ENCODE measurements at places on chromosomes 3 and 15. TPM values are rescaled to one million over a fixed set of nuclear protein-coding genes. Genes with fewer than 3 reads are reported as not detected.

Gene P3H2
- total RNA-seq: 15.0 TPM

- ATAC-seq: no peak
Measured at GRCh38 chr3:3587647-3587972, 211.6 kb upstream of the LRRN1 start.

DNA sequence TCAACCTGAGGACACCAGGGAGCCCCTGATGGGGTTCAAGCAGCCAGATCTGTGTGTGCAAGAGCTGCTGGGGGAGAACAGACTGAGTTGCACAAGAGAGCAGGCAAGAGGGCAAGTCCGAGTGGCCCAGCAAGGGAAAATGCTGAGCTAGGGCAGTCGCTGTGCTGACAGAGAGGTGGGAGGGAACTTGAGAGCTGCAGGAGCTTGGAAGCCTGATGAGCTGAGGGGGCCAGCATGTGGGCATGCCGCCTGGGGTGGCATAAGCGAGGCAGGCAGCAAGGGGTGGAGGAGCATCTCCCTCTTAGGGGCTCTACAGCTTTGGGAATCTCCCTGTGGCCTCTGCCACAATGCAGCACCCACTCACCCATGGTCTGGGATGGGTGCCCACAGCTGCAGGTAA, 4.7 kb upstream of the CORO2B start:
- ATAC-seq: no peak

Gene CCDC80
- total RNA-seq: 13.2 TPM

DNA sequence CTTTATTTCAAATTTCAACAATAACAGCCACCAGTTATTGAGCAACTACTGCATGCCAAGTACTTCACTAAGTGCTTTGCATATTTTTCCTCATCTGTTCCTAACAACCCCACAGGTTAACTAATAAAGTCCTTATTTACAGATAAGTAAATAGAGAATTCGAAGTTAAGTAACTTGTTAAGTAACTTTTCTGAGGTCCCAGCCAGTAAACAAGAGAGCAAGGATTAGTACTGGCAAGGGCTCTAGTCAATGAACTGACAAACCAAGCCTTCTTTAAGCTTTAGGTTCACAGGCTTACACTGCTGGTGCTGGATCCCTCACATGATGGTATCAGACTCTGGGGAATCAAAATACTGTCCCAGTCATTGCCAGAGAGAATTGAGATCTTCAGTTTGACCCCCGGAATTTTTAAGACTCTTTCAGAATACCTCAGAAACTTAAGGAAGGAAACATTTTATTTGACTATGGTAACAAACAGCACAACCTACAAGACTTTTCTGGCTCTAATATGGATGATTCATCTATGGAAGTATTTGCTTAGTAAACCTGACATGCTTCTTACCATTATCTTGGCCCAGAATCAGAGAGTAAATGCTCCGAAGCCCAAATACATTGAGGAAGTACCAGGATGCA, 16.5 kb downstream of the EMC3 start:
- peak; percentile 87 for ATAC-seq

GRCh38 chr3:196901768-196902167, 34.0 kb downstream of the SENP5 start:
- no peak for ATAC-seq

DNA sequence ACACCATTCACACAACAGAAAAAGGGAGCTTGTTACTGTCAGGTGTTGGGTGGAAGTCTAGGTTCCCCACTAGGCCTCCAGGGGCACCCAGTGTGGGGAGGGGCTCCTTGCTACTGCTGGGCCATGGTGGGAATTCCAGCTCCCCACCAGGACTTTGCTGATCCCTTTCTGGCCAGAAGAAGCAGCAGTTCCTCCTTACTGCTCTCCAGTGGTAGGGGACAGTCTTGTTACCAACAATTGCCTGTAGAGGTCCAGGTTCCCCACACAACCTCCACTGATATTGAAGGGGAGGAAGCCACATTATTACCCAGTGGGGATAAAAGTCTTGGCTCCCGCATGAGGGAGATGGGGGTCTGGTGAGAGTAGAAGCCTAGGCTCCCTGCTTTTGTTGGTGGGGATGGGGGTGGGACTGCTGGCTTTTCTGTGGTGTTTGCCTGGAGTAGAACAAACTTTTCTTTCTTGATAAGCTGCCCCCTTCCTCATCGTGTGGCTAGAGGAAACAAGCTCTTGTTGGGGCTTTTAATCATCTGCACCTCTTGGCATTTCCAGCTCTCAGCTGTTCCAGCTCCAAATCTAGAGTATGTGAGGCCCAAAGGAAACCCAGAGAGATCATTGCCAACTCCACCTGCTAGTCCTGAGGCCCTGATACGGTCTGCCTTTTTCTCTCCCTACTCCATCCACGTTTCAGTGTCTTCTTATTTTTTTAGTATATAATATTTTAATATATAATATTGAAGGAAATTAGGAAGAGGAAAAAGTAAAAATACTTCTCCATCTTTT, 824.2 kb downstream of the AGBL1 start:
- ATAC-seq: no peak

Gene A4GNT
- not detected for total RNA-seq

GRCh38 chr15:98562331-98562937, 85.9 kb upstream of the IGF1R start:
- ATAC-seq: peak; percentile 88

- ATAC-seq: peak; percentile 50
Measured at GRCh38 chr3:141011232-141011996, 39.7 kb upstream of the SPSB4 start.

GRCh38 chr3:114554731-114555130, 260.9 kb downstream of the TIGIT start:
- ATAC-seq: no peak

Gene SERINC4
- 0.36 TPM for total RNA-seq

- ATAC-seq: peak; percentile 88
Measured at GRCh38 chr3:195352895-195353488, 82.0 kb upstream of the XXYLT1 start.

DNA sequence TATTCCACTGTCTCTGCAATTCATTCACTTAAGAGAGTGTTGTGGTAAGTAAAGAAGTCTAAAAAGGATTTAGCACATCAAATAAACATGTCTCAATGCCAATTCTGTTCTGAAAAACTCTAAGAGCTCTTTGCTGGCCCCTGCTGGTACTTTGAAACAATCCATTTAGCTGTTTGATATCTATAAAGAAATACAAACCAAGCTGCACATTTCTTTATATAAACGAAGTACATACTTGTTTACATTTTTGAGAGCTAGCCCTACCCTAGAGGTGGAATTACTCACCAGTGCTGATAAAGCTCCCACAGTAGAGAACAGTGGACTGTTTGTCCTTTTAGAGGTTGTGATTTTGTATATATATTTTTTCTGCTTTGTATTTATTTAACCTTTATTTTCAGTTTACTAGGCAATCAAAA, 75.5 kb downstream of the NEDD4 start:
- peak; percentile 42 for ATAC-seq

DNA sequence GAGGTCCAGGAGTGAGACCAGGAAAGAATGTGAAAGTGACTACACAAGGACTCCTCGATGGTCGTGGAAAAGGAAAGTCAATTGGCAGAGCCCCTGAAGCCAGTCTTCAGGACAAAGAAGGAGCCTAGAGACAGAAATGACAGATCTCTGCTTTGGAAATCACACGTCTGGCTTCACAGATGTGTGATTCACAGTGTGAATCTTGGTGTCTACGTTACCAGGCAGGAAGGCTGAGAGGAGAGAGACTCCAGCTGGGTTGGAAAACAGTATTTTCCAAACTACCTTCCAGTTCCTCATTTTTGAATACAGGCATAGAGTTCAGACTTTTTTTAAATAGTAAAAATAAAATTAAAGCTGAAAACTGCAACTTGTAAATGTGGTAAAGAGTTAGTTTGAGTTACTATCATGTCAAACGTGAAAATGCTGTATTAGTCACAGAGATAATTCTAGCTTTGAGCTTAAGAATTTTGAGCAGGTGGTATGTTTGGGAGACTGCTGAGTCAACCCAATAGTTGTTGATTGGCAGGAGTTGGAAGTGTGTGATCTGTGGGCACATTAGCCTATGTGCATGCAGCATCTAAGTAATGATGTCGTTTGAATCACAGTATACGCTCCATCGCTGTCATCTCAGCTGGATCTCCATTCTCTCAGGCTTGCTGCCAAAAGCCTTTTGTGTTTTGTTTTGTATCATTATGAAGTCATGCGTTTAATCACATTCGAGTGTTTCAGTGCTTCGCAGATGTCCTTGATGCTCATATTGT, 6.0 kb downstream of the CCR2 start:
- no peak for ATAC-seq

DNA sequence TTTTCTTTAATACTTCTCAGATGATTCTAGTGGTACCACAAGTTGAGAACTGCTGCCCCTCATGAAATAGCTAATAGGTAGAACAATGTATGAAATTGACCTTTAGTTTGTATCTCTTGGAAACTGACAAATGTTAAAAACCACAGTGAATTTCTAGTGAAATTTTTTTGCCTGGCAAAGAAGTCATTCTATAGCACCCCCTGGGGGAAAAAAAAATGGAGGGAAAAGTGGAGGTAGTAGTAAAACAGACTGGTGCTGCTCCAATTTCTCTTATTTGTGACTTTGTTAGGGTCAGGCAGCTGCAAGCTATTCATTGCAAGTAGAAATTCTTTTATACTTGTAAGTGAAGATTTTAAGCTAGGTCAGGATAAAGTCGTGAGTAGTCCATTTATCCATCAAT, 605.0 kb downstream of the NLGN1 start:
- no peak for ATAC-seq

Gene GSK3B
- 33.1 TPM for total RNA-seq

GRCh38 chr3:128849911-128850455, 29.4 kb upstream of the ACAD9 start:
- no peak for ATAC-seq

DNA sequence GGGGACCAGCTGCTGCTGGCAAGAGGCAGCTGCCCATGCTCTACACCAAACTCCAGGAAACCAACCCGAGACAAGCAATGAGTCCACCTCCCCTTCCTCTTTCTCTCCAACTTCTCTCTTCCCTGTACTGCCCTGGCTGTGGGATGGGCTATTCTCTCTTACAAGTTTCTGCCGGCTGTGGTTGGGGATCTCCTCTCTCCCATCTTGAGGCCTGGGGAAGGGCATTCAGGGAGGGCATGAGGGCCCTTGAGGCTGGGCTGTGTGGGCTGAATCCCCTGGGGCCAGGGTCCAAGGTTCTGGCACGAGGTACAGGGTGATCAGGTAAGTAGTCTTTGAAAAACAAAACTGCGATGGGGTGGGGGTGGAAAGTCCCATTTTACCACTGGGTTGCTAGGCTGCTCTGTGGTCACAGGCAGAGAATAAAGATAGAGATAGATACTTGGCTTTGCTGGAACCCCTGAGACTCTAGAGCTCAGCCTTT, 32.3 kb upstream of the CTSH start:
- ATAC-seq: no peak

DNA sequence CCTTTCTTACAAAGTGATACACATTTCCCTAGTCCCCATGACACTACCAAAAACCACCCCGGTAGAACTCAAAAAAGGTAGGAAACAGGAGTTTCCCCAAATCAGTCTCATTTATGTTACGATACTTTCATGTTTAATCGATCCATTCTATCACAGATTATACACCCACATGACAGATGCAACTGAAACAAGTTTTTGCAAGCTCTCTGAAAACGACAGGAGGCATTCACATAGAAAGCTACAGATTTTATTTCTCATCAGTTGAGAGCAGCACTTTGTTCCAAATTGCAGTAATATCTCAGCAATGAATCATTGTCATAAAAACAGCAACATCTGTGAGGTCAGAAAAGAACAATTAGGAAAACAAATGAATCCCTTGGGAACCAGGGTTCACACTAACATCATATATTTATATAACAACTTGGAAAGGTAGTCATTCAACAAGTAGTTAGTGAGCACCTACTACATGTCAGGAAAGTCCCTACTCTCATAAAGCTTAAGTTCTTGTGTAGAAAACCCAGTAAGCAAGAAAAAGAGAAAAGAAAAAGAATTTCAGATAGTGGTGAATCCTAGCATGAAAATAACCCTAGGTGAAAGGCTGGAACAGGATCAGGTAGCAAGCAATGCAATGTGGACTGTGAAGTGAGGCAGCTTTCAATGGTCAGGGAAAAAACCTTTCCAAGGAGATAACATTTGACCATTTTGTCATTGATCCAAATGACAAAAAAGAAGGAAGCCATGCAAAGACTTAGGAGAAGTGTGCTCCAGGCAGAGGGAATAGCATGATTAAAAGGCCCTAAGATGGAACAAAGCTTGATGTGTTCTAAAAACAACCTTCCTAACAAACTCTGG, 8.3 kb downstream of the PLD1 start:
- ATAC-seq: no peak

Gene GPR176
- 0.40 TPM for total RNA-seq

DNA sequence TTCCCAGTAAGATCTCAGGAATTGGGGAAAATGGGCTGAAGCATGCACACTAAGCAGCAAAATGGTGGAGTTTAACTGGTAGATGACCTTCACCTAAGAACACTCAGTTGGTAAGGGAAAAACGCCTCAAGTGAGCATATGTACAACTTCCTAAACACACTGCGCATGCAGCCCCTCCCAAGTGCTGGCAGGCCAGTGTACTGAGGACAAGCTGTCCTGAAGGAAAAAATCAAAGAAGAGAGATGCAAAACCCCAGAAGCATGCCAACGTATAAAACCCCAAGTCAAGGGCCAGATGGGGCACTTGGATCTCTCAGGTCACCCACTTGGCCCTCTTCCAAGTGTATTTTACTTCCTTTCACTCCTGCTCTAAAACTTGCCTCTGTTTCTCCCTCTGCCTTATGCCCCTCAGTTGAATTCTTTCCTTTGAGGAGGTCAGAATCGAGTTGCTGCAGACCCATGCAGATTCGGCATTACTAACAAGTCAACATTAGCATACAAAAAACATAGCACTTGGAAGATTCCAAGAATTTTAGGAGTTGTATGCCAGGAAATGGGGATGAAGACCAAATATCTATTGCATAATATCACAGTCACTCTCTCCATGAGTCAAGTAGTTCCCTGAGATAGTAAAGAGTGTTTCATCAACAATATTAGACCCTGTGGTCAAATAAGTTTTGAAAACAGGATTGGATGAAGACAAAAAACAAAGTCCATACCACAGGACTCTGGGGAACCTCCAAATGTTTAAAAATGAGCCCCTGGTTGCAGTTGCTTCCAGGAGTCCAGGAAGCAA, 10.8 kb upstream of the FYCO1 start:
- ATAC-seq: no peak

DNA sequence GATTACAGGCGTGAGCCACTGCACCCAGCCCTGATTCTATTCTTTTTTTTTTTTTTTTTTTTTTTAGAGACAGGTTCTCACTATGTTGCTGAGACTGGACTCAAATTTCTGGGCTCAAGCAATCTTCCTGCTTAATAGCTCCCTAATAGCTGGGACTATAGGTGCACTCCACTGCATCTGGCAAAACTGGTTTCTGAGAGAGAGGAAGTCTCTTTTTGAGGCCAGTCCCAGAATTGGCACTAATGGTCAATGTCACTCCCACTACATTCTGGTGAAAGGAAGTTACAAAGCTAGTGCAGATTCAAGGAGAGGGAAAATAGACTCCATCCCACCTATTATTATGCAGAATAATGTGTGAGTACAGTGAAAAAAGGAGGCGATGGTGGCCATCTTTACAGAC, 5.8 kb upstream of the TGFBR2 start:
- ATAC-seq: no peak
